T-helper 9 cell (primary cell): ENCODE measurements at places on chromosomes 2 and 18.

DNA sequence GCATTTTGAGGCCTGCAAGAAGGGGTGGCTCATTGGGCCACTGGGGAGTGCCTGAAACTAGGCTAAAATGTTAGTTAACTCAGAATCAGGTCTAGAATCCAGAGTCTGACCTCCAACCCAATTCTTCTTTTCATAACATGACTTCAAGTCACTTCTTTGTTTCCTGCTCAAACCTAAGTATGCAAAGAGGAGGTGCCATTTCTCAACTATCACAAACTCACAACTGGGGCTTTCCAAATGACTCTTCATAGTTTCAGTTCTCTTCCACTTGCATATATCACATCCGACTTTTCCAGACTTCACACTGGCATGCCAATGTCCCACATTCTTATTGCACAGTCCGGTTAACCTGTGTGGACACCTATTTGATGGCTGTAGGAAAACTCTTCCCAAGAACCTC lies 211.6 kb downstream of the TCF4 start:
- no peak for DNase-seq

DNA sequence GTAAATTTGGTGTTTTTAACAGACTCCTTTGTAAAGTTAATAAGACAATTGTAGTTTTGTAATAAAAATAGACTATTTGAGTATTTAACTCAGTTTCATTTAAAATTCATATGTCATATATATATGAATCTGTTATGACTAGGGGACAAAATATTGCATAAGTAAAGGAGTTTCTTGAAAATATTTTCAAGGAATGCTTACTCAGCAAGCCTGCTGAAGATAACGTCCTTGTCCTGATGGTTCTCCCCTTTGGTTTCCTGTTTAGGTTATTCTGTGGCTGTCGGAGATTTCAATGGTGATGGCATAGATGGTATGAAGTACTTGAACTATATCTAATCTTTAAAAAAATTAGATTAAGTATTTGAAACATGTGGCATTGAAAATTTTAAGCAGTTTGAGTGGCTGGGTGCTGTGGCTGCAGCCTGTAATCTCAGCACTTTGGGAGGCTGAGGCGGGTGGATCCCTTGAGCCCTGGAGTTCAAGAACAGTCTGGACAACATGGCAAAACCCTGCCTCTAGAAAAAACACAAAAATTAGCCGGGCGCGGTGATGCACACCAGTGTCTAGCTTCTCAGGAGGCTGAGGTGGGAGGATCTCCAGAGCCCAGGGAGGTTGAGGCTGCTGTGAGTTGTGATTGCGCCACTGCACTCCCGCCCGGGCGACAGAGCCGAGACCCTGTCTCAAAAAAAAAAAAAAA lies 47.1 kb downstream of the ITGAV start:
- no peak for DNase-seq

- DNase-seq = no peak
These were observed 47.7 kb downstream of the SMAD7 start for GRCh38 chr18:48902856-48903601.

DNA sequence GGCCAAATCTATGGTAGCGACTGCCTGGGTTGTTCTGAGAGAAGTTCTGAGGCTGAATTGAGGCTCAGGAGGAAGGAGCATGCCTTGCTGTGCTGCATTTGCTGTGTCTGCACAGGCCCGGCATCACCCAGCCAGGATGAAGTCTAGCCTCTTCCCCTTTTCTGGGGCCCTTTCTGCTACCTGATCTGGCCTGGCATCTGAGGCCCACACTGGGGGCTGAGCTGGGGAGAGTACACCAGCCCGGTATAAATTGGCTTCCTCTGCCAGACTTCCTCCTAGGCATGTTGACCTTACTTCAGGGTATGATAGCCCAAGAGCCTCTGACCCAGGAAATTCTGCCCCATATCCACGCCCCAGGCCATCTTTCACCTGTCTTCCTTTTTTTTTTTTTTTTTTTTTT lies 30.0 kb downstream of the MRPL35 start:
- no peak for DNase-seq

DNA sequence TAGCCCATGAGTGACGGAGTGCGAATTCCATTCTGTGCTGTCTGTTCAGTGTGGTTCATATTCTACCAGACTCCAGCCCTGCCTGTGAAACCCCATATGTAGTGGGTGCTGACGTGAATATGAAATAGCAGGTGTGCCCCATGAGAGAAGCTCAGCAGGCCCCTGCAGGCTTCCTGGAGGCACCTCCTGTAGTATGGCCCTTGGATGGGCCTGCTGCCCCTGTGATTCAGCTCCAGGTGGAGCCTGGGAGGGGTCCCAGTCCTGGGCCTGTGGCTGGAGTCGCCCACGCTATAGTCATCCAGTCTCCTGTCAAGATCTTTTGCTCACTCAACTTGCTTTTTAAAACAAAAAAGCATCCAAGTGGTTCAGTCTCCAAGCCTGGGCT lies 125.5 kb downstream of the GLI2 start:
- no peak for DNase-seq

GRCh38 chr2:151344906-151345305 lies 12.5 kb upstream of the TNFAIP6 start:
- DNase-seq = no peak

- no peak for DNase-seq
These were observed 18.0 kb upstream of the LBH start for GRCh38 chr2:30213326-30213725.

GRCh38 chr2:239962890-239963591 lies 62.1 kb downstream of the NDUFA10 start:
- DNase-seq = no peak

DNA sequence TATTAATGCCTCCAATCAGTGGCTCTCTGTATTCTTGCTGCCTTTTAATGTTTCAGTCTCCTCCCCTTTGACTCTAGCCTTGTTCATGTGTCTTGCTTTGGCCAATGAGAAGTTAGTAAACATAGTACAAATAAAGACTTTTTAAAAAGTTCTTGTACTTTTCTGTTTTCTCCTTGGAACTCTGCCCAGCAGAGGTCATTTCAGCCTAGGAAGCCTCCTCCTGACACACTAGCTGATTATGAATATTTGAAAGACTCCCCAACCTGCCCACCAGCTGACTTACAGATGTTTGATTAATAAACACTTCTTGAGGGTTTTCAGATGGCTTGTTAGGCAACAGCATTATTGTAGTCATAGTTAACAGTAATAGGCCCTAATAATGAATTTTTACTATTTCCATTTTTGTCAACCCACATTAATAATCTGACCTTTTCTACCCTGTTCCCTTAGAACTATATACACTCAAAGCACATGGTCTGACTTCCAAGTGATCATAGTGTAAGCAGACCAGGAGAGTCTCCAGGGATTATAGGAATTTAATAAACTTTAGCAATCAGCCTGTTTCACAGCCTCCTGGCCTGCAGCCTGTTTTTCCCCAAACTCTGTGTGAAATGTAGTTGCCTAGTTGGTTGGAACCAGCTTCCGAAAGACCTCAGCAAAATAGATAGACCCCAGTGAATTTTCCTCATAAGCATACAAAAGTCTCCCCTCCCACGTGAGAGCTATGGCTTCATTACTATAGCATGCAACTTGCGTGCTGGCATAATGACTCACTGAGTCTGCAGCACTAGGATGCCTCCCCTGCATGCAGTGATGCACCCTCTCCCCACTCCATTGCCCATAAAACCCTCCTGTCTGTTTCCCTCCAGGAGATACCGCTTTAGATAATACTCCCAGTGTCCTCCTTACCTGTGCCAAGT lies 670.7 kb upstream of the ZNF804A start:
- DNase-seq = no peak

GRCh38 chr2:96907115-96908041 lies 37.5 kb upstream of the SEMA4C start:
- no peak for DNase-seq
